Muscle of leg (tissue), 16 donors: ENCODE measurements at places on chromosomes 6 and 20.

- no peaks in the 10 kb centered on the region for H3K36me3 ChIP-seq
- H3K27ac ChIP-seq: no peak overlapping the region
These were observed 13.6 kb downstream of the RIPOR2 start for GRCh38 chr6:24922170-24922569.

DNA sequence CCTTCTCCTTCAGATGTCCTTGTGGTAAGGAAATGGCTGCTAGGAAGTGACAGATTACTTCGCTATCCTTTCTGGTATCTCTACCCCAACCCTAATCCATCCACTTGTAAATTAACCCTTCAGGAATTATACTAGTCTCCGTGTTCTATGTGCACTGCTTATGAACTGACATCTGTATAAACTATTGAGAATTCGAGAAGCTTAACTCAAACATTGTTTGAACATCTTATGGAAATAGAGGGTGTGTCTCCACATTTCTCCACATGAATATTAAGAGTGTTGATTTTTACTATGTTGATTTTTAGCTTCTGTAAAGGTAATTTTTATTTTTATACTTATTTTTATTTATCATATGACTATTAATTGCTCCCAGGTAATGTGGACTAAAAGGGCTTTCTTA lies 457.6 kb upstream of the ZNF337 start:
- no peak overlapping the region for H3K4me3 ChIP-seq
- no peak overlapping the region for H3K27ac ChIP-seq
- H3K27me3 ChIP-seq: no peaks in the 10 kb centered on the region
- H3K4me1 ChIP-seq: no peaks in the 10 kb centered on the region
- H3K36me3 ChIP-seq: no peaks in the 10 kb centered on the region

- no peaks in the 10 kb centered on the region for H3K36me3 ChIP-seq
- H3K27me3 ChIP-seq: no peaks in the 10 kb centered on the region
- DNase-seq: peak; percentile 41
- H3K4me3 ChIP-seq: no peak overlapping the region
- H3K27ac ChIP-seq: no peak overlapping the region
These were observed 171.4 kb downstream of the COL9A1 start for GRCh38 chr6:70131528-70131927.

- DNase-seq: no peak
- no peaks in the 10 kb centered on the region for H3K27me3 ChIP-seq
- no peak overlapping the region for H3K4me3 ChIP-seq
- peak overlapping the region; percentile 71 for H3K27ac ChIP-seq
- H3K36me3 ChIP-seq: no peaks in the 10 kb centered on the region
These were observed 97.7 kb downstream of the LY86 start for GRCh38 chr6:6686176-6686575.

- H3K36me3 ChIP-seq: no peaks in the 10 kb centered on the region
- DNase-seq: no peak
- no peak overlapping the region for H3K4me3 ChIP-seq
- H3K4me1 ChIP-seq: peaks cover 9% of the 10 kb centered on the region
- no peak overlapping the region for H3K27ac ChIP-seq
These were observed 87.8 kb downstream of the TMEM170B start for GRCh38 chr6:11625302-11625701.

- H3K27ac ChIP-seq: no peak overlapping the region
- H3K4me1 ChIP-seq: peaks cover 7% of the 10 kb centered on the region
- H3K4me3 ChIP-seq: no peak overlapping the region
These were observed 230.9 kb upstream of the DTNBP1 start for GRCh38 chr6:15893556-15894253.
